ENCODE measurements at places on chromosomes 1 and 21.

DNA sequence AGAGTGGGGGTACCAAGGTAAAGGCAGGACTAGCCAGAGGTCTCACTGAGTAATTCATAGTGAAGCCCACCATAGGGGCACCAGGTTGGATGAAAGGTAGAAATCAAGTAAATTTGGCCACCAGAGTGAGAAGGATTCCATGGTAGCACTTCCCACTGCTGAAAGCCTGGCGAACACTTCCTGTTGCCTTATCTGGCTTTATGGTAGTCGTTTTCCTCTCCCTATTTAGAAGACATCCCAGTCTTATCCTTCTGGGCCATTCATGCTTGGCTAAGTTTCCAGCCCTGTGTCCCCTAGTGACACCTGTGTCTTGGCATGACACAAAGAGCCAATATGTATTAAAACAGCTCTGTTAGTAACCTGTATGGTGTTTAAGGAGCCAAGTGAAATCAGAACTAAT lies 74.3 kb upstream of the SIPA1L2 start:
- DNase-seq = no peak

DNA sequence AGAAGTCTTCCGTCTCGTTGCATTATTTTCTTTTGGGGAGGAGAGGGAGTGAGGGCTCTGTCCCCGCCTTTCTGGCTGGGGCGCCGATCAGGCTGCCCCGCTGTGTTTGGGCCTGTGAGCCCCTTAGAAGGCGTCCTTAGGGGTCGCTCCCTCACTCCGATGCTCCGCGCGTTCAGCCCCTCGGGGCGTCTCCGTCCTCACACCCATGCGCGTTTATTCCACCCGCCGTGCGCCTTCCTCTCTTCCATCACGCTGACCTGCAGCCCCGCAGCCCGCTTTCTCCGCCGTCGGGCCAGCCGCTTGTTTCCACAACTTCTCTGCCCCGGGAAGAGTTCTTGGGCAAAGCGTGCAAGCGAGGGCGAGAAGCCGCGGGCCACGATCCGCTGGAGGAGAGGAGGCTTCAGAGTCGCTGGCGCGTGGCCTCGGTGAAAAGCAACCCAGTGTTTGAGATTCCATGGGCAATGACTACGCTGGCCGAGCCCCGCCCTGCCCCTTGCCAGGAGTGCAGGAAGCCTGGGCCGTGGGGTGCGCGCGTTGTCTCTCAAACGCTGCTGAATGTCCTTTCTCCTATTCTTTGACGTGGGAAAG lies 27.7 kb downstream of the TRIM11 start:
- peak; percentile 57 for DNase-seq

- DNase-seq = no peak
Measured at GRCh38 chr1:69932760-69933159, 272.6 kb downstream of the LRRC40 start.

- DNase-seq = peak; percentile 63
Measured at GRCh38 chr1:156033011-156033410, 12.3 kb upstream of the SSR2 start.

- no peak for DNase-seq
Measured at GRCh38 chr1:910881-911721, 12.6 kb upstream of the SAMD11 start.

GRCh38 chr1:101139130-101139529 lies 97.7 kb upstream of the S1PR1 start:
- DNase-seq = no peak

DNA sequence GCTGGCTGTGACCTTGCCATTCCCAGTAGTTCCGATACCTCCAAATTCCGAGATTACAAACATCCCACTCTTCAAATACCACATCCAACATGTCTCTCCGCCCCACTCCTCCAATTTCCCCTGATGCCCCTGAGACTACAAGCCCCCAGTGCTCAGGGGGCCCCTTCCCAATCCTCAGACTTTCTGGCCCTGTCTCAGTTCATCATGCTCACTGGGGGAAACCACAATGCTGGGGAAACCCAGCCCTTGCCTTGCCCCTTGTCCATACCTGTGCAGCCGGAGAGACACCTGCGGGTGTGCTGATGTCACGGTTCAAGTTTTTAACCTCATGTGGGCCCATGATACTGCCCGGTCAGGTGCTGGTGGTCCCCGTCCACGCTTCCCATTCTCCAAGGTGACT lies 226.6 kb downstream of the CAMTA1 start:
- no peak for DNase-seq

DNA sequence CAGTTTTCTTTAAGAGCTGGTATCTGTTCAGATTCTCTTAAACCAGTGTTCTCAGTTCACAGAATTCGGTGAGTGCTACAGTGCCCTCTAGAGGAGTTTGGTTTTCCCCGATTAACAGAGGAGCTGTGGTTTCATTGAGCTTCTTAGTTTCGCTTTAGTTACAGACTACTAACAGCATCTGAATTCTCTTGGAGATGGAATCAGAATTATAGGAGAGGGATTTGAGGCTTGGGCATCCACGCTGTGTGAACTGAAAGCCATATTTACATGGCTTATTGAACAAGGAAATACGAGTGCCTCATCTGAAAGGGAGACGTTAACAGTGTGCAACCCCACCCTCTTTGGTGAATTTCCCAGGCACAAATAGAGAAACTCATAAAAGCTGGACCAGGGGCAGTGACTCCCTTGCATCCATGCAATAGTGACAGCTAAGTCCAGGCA lies 202.0 kb downstream of the USH2A start:
- DNase-seq = peak; percentile 62

DNA sequence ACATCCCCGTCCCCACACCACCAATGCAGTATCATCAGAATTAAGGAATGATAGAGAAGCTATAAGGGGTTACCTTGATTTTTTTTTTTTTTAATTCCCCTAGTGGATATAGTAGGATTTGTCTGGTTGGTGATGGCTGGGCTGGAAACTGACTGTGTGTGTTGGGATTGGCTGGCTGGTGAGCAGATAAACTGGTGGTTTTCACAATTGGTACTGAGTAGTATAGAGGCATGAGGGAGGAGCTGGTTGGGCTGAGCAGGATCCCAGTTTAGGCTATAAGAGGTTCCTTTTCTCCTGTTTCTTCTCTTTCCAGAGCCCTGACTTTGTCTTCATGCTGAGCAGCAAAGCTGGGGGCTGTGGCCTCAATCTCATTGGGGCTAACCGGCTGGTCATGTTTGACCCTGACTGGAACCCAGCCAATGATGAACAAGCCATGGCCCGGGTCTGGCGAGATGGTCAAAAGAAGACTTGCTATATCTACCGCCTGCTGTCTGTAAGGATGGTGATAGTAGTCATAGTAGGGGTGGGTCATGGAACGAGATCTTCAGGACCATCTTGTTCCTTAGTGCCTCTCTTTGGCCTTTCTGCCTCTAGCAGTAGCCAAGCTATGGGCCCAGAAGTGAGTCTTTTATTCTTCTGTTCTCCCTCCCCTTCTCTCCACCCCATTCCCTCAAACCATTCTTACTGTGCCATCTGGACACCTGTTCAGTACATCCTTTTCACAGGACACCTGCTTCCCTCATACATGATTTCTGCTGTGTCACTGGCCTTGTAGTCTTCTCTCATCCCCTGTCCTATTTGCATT lies 26.9 kb downstream of the RAD54L start:
- no peak for DNase-seq

- DNase-seq = no peak
Measured at GRCh38 chr1:172885971-172886370, 164.8 kb downstream of the TNFSF18 start.

DNA sequence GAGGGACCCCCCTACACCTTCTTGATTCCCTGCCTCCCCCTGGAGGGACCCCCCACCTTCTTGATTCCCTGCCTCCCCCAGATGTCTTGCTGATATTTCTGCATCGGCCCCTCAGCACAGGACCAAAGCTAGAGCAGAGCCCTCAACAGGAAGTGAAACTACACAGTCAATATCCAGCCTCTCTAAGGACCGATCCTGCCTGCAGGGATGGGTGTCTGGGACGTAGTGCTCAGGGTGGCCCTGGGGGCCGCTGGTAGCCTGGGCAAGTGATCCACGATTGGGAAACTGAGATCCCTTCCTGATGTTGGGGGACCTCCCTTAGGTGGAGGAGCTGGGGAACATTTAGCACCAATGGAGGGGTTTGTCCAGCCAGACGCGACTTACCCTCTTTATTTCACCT lies 3.9 kb upstream of the LEFTY2 start:
- DNase-seq = no peak

GRCh38 chr1:40064797-40065499 lies 24.4 kb downstream of the CAP1 start:
- DNase-seq = no peak

DNA sequence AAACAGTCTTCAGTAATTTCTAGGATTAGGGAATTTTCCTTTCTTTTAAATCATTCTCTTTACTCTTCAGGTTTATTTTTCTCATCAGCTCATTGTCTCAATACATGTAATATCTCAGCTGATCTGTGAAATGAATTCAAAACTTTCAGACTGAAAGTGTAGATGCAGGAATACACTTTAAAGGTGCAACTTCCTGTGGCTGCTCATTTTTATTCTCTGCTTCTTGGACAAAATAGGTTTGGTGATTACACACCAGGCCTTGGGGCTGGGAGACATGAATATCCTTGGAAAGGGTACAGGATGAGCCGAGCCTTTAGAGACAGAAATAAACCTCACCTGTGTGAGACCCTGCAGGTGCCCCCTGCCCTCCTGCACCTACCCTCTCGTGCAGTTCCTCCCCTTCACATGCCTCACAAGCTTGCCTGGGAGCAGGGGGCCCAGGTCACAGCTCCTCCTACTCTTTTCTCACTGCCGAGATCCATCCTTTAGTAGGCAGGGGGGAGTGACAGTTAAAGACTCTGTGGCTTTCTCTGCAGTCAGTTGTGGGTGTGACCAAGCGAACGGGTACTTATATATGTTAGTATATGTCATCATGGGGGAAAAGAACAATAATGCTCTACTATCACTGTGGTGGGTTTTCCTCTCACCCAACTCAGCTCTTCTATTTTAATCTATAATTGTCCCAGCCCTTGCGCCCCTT lies 23.6 kb downstream of the XCL2 start:
- no peak for DNase-seq

DNA sequence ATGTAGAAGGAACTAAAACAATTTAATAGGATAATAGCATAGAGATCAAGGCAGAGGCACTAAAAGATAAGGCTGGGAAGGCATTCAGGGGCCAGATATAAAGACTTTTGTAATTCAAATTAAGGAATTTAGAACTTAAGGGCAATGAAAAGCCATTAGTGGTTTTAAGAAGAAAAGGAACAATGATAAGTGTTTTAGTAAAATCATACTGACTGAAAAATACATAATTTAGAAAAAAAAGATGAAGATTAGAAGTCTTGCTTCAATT lies 14.1 kb upstream of the RGS2 start:
- no peak for DNase-seq

- DNase-seq = peak; percentile 38
Measured at GRCh38 chr1:23122023-23122748, 46.5 kb downstream of the LUZP1 start.

GRCh38 chr1:189681252-189681919 lies 796.3 kb downstream of the BRINP3 start:
- DNase-seq = no peak

DNA sequence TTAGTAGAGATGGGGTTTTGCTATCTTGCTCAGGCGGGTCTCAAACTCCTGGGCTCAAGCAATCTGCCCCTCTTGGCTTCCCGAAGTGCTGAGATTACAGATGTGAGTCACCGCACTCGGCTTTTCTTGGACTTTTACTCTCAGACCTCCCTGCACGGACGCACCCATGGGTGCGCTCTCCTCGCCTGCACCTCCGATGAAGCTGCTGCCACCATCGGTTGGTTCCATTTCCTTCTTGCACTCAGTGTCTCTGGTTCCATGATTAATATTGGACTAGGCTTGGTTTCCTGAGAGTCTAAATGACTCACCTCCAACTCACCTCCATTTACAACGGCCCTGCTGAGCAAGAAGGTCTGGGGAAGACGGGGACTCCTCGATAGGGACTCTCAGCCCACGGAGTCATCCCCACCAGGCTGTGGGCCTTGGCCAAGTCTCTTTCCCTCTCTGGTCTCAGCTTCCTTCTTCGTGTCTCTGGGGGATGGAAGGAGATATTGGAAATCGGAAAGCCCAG lies 6.7 kb upstream of the TNFRSF8 start:
- no peak for DNase-seq

GRCh38 chr1:98732985-98733781 lies 71.7 kb downstream of the SNX7 start:
- no peak for DNase-seq

GRCh38 chr1:29254346-29254745 lies 18.0 kb downstream of the PTPRU start:
- DNase-seq = no peak

DNA sequence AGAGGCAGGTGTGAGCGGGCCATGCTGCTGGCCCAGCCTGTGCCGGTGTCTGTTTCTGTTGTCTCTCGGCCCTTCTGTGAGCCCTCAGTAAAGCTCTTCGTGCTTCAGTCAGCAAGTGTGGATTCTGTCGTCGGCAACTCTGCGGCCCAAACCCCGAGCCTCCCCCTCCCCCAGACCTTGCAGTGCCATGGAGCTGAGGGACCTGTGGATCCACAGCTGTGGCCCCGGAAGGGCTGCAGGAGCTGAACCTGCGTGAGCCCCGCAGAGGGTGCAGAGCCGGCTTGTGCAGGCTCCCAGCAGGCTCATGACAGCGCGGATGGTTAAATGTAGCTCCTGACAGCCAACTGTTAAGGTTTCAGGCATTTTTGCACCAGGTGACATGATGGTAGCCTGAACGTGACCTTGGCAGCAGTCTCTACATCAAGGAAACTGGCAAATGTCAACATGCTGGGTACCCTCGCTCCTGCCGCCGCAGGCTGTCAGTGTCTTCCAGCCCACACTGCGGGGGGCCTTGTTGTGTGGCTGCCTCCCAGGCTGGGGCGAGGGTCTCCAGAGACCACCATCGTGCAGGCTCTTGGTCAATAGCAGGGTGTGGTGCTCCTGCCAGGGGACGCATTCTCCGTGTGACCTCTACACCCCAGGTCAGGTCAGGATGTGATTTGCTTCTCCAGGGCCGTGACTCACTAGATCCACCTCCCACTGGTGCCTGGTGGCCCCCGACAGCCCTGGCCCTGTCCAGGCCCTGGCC lies 7.0 kb downstream of the LRRC3 start:
- no peak for DNase-seq

GRCh38 chr21:46594276-46594675 lies 10.6 kb downstream of the S100B start:
- no peak for DNase-seq

GRCh38 chr1:113373644-113374043 lies 16.7 kb upstream of the MAGI3 start:
- DNase-seq = no peak

GRCh38 chr1:179867493-179868330 lies 9.9 kb downstream of the TOR1AIP2 start:
- DNase-seq = peak; percentile 71

GRCh38 chr1:178649582-178650350 lies 75.3 kb upstream of the RALGPS2 start:
- no peak for DNase-seq

GRCh38 chr1:104953555-104953954 lies 1203.9 kb downstream of the AMY1C start:
- no peak for DNase-seq

- DNase-seq = peak; percentile 45
Measured at GRCh38 chr1:204972426-204972825, 70.6 kb upstream of the CNTN2 start.
